CD4-positive, alpha-beta memory T cell (primary cell): ENCODE measurements at places on chromosomes 2 and 18. TPM values are rescaled to one million over a fixed set of nuclear protein-coding genes. Genes with fewer than 3 reads are reported as not detected.

The CERS6 gene
- total RNA-seq = 11.3 TPM

- no peaks in the 10 kb centered on the region for H3K27me3 ChIP-seq
- H3K4me3 ChIP-seq = no peak overlapping the region
- H3K36me3 ChIP-seq = no peaks in the 10 kb centered on the region
Observed at GRCh38 chr2:105537920-105538319, 139.1 kb upstream of the FHL2 start.

GRCh38 chr2:134660626-134661402 lies 58.0 kb downstream of the TMEM163 start:
- no peak overlapping the region for H3K27ac ChIP-seq
- DNase-seq = no peak

DNA sequence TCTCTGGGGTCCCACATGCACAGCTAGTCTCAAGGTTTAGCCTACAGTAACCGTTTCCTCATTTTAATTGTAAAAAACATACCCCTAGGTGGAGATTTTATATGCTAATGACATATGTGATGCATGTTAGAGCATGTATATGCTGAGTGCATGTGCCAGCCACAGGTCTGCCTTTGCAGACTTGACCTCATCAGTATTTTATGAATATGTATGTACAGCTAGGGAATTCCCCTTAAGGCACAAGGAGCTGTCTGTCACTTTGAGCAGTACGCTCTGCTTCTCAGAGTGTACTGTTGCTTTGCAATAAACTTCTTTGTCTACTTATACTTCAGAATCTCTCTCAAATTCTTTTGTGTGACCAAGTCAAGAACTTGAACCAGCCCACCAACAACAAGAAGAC lies 131.2 kb upstream of the ERBB4 start:
- no peaks in the 10 kb centered on the region for H3K4me1 ChIP-seq
- H3K36me3 ChIP-seq = no peaks in the 10 kb centered on the region
- H3K27ac ChIP-seq = no peak overlapping the region
- DNase-seq = no peak
- H3K27me3 ChIP-seq = no peaks in the 10 kb centered on the region

DNA sequence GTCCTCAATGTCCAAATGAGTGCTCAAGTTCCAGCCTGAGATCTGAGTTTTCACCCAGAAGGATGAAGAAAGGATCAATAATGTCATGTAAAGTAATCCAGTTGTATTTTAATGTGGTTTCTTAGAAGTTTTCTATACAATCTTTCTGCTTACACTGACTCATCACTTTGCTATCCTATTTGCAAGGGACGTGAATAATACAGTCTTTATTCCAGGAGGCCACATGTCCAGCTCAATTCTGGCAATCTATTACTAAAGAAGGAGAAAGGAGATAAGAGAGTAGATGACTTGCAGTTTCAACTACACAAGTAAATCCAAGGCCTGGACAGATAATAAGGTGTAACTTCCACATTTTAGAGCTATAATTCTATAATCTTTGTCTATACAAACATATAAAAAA lies 601.1 kb upstream of the SETBP1 start:
- no peaks in the 10 kb centered on the region for H3K27me3 ChIP-seq
- no peaks in the 10 kb centered on the region for H3K36me3 ChIP-seq
- H3K27ac ChIP-seq = no peak overlapping the region
- H3K4me1 ChIP-seq = no peaks in the 10 kb centered on the region
- DNase-seq = no peak
- H3K4me3 ChIP-seq = no peak overlapping the region
